Stimulated activated CD4-positive, alpha-beta T cell treated with anti-CD3 and anti-CD28 coated beads, Interleukin-1b, Interleukin-23, amount 100 ng/mL, for 24 hours (primary cell): ENCODE measurements at places on chromosomes 5 and 9.

GRCh38 chr9:115050002-115050490 is 67.9 kb downstream of the TNC start:
- no peak for DNase-seq

GRCh38 chr9:91894536-91894935 is 55.5 kb downstream of the ROR2 start:
- no peak for DNase-seq

DNA sequence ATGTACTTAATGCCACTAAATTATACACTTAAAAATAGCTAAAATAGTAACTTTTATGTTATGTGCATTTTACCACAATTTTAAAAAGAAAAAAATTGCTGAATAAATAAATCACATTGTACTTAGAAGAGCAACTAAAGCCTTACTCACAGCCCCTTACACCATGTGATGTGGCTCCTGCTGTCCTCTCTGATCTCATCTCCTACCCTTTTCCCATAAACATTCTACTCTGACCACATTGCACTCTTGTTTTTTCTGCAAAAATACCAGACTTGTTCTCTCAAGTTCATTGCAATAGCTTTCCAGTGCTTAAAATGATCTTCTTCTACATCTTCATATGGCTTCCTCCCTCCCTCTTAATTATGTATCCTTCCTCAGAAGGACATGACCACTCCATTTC is 268.4 kb downstream of the ELAVL2 start:
- no peak for DNase-seq

- DNase-seq = no peak
Observed at GRCh38 chr5:58763390-58763789, 180.5 kb downstream of the RAB3C start.

DNA sequence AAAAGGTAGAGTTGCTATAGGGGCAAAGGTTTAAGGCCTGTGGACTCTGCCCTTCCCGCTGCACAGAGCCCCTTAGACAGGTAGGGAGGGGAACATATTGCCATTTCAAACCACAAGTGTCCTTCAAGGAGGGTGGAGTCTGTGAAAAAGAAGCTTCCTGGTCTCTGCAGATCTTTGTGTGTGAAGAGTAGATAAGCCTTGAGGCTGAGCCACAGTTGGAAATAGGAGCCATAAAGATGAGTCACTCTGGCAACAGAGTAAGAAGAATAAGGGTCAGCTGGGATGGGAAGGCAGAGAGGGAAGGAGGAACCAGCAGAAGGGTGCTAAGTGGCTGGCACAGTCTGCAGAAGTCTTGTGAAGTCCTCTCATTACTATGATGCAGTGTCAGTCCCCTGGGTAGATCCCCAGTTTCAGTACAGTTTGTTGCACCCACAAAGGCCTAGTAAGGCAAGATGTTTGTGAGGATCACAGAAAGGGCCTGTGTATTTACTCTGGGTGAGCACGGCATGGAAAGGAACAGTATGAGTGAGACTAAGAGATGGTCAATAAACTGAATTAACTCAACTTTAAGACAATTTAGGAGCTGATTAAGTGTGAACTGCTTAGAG is 18.1 kb downstream of the GRXCR2 start:
- no peak for DNase-seq

GRCh38 chr5:139743001-139743771 is 52.4 kb upstream of the PSD2 start:
- no peak for DNase-seq

DNA sequence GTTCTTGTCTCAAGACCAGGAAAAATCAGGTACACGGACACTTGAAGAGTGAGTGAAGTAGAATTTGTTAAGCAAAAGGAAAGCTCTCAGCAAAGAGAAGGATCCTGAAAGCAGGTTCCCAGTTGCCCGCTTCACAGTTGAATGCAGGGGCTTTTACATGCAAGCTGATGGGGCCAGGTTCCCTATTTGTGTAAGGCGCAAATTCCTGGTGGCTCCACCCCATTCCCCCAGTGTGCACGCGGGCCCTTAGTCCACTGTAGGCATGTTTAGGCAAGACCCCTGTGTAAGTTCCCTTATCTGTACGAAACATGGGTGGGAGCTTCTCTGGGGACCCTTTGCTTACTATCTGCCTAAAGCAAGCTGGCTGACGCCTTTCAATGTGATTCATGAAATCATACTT is 2.7 kb upstream of the AGTPBP1 start:
- no peak for DNase-seq

- no peak for DNase-seq
Observed at GRCh38 chr5:126921241-126922091, 108.9 kb downstream of the MARCHF3 start.

- DNase-seq = no peak
Observed at GRCh38 chr5:55021821-55022220, 2.2 kb upstream of the GZMK start.

DNA sequence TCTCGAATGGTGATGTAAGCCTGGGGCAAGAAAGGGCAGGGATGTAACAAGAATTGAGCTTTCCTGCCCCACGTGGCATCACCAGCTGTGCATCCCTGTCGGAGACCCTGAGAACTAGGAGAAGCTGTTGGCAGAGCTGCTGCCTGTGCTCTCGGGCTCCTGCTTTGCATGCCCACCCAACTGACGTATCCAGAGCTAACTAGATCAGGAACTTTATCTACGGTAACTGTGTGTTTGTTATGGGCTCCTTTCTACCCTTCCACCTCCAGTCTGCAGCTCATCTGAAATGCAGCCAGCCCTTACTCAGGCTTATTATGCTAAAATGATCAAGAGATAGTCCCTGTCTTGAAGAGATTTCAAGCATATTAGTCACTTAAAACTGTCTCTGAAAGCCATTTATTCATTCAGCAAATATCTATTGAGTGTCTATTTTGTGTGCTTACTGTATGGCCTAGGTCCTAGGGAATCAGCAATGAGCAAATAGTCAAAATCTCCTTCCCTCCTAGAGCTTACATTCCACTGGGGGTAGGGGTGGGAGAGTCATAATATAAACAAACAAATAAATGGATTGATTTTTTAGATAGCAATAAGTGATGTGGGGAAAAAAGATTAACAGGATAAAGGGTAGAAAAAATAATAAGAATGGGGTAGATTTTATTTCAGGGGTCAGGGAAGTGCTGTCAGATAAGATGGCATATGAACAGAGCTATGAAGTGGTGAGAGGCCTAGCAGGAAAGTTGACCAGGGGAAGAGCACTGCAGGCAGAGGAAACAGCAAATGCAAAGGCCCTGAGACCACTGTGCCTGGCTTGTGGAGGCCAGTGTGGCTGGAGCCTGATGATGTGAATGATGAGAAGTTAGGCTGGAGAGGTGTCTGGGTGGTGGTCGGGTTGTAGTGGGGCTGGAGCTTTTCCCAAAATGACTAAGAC is 118.2 kb downstream of the GALNT10 start:
- no peak for DNase-seq

GRCh38 chr5:139482050-139482889 is at the start of gene STING1:
Gene STING1 (minus strand): TSS chr5:139482758. CDS start chr5:139481704, 1,054 bp downstream.
- no peak for DNase-seq

GRCh38 chr9:109346904-109347303 is 26.0 kb upstream of the EPB41L4B start:
- DNase-seq = no peak

DNA sequence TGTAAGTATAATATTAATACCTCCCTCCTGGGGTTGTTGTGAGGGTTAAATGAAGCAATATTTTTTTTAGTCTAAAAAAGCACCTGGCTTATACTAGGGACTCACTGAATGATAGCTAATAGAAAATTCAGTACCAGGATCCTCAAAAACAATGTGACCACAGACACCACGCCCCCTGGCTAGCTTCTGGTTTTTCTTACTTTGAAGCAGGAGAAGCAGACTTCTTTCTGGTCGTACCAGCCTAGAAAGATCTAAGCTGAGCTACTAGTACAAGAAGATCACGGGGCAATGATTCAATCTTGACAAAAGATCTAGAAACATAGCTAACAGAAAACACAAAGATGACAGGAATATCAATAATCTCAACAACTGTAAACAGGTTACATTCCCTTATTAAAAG is 218.5 kb upstream of the SLC30A5 start:
- no peak for DNase-seq

GRCh38 chr9:102185962-102186361 is 447.5 kb upstream of the GRIN3A start:
- DNase-seq = no peak

- no peak for DNase-seq
Observed at GRCh38 chr5:175356428-175356827, 87.6 kb downstream of the DRD1 start.

DNA sequence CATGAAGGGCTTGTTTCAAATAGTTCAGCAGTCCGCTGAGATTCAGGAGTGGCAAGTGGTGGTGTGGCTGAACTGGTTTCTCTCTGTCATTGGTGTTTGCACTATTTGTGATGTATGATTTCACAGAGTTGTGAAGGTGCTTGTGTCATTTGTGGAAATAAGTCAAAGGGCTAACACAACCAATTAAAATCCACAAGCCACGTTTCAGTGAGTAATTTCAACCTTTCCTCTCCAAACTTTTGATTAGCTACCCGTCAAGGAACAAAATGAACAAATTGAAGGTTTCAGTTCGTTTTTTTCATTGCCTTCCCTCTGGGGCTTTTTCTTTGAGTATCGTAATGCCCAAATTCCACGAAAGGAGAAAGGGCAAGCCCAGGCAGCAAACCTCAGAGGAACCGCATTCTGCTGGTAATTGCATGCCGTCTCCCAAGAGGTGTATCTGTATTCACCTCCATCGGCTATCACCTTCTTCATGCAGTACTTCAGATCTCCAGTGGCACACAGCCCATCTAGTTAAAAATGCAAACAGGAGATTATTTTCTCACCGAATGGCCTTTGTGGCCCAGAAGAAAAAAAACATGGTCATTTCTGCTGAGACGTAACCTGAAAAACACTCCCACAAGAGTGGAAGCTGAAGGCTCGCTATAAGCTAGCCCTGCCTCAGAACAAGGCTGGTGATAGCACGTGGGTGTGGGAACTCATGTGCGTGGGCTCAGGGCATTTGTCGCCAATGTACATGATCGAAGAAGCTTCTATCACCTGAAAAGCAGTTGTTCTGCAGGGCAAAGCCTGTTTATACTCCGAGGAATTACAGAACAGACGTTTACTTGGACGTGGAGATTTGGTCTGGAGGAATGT is 197.1 kb downstream of the NR3C1 start:
- no peak for DNase-seq

GRCh38 chr9:134050726-134051125 is 17.1 kb downstream of the BRD3 start:
- no peak for DNase-seq

GRCh38 chr5:169289520-169289919 is 11.4 kb downstream of the SLIT3 start:
- no peak for DNase-seq

- DNase-seq = no peak
Observed at GRCh38 chr9:36858805-36859375, 175.2 kb downstream of the PAX5 start.

- DNase-seq = no peak
Observed at GRCh38 chr5:12920527-12920926, 1016.3 kb upstream of the CTNND2 start.

- DNase-seq = no peak
Observed at GRCh38 chr9:135164036-135164435, 76.6 kb downstream of the OLFM1 start.

- DNase-seq = no peak
Observed at GRCh38 chr9:117247266-117247665, 167.6 kb downstream of the ASTN2 start.

- DNase-seq = no peak
Observed at GRCh38 chr9:114911167-114911821, 19.1 kb downstream of the TNFSF8 start.

DNA sequence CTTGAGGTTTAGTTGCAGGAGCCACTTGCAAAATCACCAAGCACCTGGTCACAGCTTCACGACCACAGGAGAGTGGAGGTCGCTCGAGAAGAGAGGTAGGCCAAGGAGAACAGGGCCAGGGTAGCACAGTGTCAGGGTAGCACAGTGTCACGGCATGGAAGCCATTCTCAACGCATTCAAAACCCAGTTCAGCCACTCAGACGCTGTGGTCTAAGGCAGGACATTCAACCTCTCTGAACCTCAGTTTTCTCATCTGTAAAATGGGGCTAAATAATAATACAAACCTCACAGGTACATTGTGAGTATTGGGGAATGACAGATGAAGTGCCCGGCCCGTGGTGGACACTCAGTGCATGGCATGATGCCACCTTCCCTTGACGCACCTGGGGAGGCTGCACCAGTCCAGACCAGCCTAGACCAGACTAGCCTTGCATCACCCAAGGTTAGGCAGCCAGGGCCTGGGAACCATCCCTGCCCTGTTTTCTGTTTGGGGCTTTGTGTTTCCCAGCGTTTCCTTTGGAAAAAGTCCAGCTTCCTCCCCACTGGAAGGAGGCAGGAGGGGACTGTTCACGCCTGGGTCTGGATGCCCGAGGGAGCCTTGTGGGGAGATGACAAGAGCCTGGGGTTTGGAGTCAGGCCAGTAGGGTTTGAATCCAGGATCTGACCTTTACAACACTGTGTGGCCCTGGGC is 7.8 kb upstream of the LMX1B start:
- no peak for DNase-seq

GRCh38 chr5:151244206-151244605 is 8.8 kb upstream of the GM2A start:
- no peak for DNase-seq

GRCh38 chr5:164832516-164832915 is 1327.1 kb downstream of the MAT2B start:
- DNase-seq = no peak

DNA sequence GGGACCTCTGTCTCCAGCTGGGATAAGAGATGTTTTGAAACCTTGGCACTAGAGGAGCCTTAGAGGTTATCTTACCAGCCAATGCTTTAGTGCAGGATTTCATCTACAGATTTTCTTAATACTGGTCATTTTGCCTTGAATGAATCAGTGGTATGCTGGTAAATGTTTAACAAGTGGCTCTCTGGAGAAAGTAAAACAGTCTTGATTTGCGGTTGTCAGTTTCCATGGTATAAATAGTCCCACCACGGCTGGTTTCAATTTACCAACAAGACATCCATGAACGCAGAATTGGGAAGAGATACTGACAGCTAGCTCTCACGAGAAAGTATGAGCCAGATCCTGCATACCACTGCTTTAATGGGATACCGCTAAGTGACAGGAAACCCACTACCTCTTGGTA is 56.7 kb upstream of the CXCL14 start:
- no peak for DNase-seq

DNA sequence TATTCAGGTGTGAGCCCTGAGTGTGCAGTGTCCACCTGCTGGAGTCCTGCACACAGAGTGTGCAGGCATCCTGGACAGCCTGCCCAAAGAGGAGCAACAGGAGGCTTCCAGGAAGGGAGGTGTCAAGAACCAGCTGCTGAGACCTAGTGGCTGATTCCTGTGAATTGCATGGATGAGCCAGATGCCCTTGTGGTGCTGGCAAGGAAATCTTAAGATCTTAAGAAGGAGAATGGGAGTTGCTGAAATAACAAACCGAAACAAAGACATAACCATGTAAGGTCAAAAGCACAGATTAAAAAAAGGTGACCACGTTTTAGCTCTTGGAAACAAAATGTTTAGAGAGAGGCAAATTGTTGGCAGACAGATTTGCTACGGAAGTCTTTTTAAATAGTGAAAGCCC is 29.3 kb upstream of the RPS23 start:
- DNase-seq = no peak
